ENCODE measurements at places on chromosomes 6 and 20. TPM values are rescaled to one million over a fixed set of nuclear protein-coding genes. Genes with fewer than 3 reads are reported as not detected.

MATN4 gene
- polyA plus RNA-seq = 0.02 TPM

TEAD3 gene
- polyA plus RNA-seq = 17.1 TPM

ZNF311 gene
- polyA plus RNA-seq = 1.9 TPM

DDX43 gene
- 0.26 TPM for polyA plus RNA-seq

CTSZ gene
- polyA plus RNA-seq = 213 TPM

LY6G6F gene
- polyA plus RNA-seq = not detected

MEI4 gene
- polyA plus RNA-seq = not detected

SNX21 gene
- polyA plus RNA-seq = 12.0 TPM

GNMT gene
- 0.09 TPM for polyA plus RNA-seq

SNX9 gene
- polyA plus RNA-seq = 27.1 TPM

MBOAT1 gene
- 2.0 TPM for polyA plus RNA-seq

STK38 gene
- 15.3 TPM for polyA plus RNA-seq

NKAPL gene
- polyA plus RNA-seq = 1.8 TPM

GGTLC1 gene
- polyA plus RNA-seq = not detected
